ENCODE measurements at places on chromosomes 1 and 21. TPM values are rescaled to one million over a fixed set of nuclear protein-coding genes. Genes with fewer than 3 reads are reported as not detected.

GRCh38 chr1:216750031-216750627, 26.9 kb upstream of the ESRRG start:
- no peaks in the 10 kb centered on the region for H3K36me3 ChIP-seq
- H3K4me3 ChIP-seq: no peak overlapping the region
- H3K4me1 ChIP-seq: no peaks in the 10 kb centered on the region
- no peak for DNase-seq

- no peak overlapping the region for H3K27ac ChIP-seq
- peaks cover 46% of the 10 kb centered on the region for H3K36me3 ChIP-seq
- no peak overlapping the region for H3K4me3 ChIP-seq
- no peak for DNase-seq
- peaks cover 86% of the 10 kb centered on the region for H3K4me1 ChIP-seq
Measured at GRCh38 chr1:223720971-223721591, 8.7 kb downstream of the CAPN2 start.

- no peak overlapping the region for H3K27ac ChIP-seq
- H3K4me3 ChIP-seq: no peak overlapping the region
- H3K4me1 ChIP-seq: no peaks in the 10 kb centered on the region
- H3K27me3 ChIP-seq: no peaks in the 10 kb centered on the region
- H3K36me3 ChIP-seq: no peaks in the 10 kb centered on the region
Measured at GRCh38 chr1:158324395-158324794, 6.9 kb downstream of the CD1B start.

- H3K4me1 ChIP-seq: no peaks in the 10 kb centered on the region
- H3K27ac ChIP-seq: no peak overlapping the region
- no peak overlapping the region for H3K4me3 ChIP-seq
- DNase-seq: no peak
- no peaks in the 10 kb centered on the region for H3K36me3 ChIP-seq
- no peaks in the 10 kb centered on the region for H3K27me3 ChIP-seq
Measured at GRCh38 chr1:195763907-195764374, 844.3 kb downstream of the KCNT2 start.

GRCh38 chr1:154867841-154868605, 2.1 kb downstream of the KCNN3 start:
- DNase-seq: no peak
- peaks cover 21% of the 10 kb centered on the region for H3K4me1 ChIP-seq
- H3K4me3 ChIP-seq: no peak overlapping the region
- peaks cover 24% of the 10 kb centered on the region for H3K27me3 ChIP-seq

DNA sequence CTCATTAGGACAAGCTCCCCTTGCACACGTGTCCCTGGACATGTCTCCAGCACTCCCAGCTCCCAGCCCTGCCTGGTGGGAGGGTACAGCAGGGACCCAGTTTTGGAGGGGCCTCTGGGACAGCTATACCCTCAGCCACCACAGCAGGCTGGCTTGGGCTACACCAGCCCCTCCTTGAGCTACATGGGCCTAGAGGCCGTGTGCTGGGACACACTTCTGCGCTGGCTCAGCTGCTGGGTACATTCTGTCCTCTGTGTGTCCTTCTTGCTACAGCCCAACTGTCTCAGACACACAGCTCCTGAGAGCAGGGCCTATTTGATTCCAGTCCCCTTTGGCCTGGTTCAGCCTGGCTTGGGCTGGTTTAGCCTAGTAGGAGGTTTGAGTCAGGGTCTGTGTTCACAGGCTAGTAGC, 26.7 kb downstream of the DMAP1 start:
- no peaks in the 10 kb centered on the region for H3K27me3 ChIP-seq
- no peaks in the 10 kb centered on the region for H3K4me1 ChIP-seq
- DNase-seq: no peak
- H3K4me3 ChIP-seq: no peak overlapping the region
- no peak overlapping the region for H3K27ac ChIP-seq

DNA sequence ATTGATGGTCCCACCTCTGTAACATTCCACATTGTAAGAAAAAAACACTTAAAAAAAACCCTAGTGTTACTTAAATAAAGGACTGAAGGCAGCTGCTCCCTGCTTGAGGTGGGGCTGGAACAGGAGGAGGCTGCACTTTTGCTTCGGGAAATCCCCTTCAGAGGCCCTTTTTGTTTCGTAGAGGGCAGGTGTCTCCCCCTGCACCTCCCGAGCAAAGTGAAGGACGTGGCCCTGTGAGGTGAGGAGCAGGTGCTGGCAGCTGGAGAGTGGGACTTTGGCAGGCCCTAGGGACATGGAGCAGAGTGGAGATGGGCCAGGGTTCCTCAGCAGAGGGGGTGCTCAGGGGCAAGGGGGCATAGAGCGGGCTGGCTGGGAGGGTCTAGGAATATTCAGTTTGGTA, 33.4 kb upstream of the WNT4 start:
- no peak overlapping the region for H3K27ac ChIP-seq
- no peaks in the 10 kb centered on the region for H3K27me3 ChIP-seq
- H3K4me1 ChIP-seq: no peaks in the 10 kb centered on the region
- no peak overlapping the region for H3K4me3 ChIP-seq
- no peaks in the 10 kb centered on the region for H3K36me3 ChIP-seq

DNA sequence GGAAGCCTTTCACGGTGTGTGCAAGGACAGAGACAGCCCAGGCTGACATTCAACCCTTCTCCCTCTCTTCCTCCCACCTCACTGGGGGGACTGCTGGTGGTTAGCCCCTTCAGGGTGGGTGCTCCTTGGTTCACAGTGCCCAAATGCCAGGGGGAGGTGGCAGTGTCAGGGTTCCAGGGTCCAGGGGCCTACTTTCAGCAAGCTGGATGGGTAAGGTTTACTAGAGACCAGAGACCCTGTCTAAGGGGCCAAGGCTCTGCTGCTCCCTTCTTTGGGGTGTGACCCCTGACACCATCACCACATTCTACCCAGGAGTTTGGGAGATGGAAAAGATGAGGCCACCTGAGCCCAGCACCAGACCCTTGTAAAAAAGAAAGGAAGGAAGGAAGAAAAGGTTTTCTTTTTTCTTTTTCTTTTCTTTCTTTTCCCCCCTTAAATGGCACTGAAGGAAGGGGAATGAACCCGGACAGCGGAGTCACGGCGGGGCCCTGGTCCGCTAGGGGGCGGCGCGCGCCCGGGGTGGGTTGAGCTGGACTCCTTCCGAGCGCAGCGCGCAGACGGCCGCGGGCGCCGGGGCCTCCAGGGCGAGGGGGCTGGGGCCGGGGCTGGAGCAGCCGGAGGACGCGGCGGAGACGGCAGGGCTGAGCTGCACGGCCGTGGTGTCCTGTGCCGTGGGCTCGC, 18.8 kb downstream of the KNCN start:
- no peaks in the 10 kb centered on the region for H3K36me3 ChIP-seq
- H3K27me3 ChIP-seq: no peaks in the 10 kb centered on the region
- H3K4me3 ChIP-seq: no peak overlapping the region
- H3K4me1 ChIP-seq: peaks cover 6% of the 10 kb centered on the region

DNA sequence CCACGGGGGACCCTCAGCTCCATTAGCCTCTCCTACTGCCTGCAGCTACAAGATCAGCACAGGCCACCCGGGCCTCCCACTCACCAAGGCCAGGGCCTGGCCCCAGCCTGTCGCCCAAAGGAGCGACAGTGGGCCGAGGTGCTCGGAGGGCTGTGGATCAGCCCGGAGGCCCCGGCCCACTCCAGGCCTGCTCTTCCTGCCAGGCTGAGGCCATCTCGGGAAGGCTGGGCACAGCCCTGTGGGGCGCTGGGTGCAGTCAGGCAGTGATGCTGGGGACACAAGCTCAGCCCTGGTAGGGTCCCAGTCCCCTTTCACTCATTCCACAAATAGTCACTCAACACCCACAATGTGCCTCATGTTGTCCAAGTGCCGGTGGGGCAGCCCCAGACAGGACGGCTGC, 58.8 kb downstream of the CASZ1 start:
- DNase-seq: no peak
- H3K36me3 ChIP-seq: no peaks in the 10 kb centered on the region
- no peaks in the 10 kb centered on the region for H3K27me3 ChIP-seq
- H3K27ac ChIP-seq: no peak overlapping the region
- no peaks in the 10 kb centered on the region for H3K4me1 ChIP-seq

DNA sequence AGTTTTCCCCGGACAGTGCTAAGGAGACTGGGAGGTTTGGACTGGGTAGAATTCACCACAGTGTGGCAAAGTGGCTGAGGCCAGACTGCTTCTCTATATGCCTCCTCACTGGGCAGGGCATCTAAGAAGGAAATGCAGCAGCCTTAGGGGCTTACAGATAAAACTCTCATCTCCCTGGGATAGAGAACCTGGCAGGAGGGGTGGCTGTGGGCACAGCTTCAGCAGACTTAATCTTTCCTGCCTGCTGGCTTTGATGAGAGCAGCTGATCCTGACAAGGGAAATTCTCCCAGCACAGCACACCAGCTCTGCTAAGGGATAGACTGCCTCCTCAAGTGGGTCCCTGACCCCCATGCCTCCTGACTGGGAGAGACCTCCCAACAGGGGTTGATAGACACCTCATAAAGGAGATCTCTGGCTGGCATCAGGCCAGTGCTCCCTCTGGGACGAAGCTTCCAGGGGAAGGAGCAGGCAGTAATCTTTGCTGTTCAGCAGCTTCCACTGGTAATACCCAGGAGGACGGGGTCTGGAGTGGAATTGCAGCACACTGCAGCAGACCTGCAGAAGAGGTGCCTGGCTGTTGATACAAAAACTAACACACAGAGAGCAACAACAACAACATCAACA, 25.2 kb downstream of the KIFAP3 start:
- H3K36me3 ChIP-seq: no peaks in the 10 kb centered on the region
- no peak overlapping the region for H3K27ac ChIP-seq
- H3K4me3 ChIP-seq: no peak overlapping the region
- H3K4me1 ChIP-seq: no peaks in the 10 kb centered on the region

DNA sequence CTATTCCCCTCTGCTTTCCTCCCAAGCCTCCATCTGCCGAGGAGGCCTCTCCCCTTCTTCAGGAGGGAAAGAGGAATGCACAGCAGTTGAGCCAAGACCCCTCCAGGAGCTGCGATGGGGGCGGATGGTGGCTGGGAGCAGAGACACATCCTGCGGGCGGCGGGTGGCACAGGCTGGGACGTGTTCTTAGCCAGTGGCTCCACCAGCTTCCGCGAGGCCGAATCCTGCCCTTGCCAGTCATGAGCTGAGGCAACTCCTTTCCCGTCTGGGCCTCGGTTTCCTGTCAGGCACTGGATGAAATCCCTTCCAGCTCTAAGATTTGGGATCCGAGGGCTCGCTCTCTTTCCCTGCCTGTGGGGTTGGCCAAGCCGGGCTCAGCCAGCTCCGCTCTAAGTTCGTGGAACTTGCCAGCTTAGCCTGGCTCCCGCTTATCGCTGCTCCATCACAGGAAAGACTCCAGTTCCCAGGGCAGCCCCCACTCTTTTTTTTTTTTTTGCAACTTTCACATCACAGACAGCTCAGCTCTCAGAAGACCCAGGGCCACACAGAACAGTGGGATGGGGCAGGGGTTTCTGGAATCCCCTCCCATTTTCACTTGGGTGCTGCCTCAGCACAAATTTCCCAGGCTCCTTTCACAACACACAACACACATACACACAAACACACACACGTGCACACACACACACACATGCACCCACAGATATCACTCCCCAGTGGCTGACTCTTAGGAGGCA, 506 bp downstream of the MYOM3 start:
- H3K4me1 ChIP-seq: peaks cover 3% of the 10 kb centered on the region
- no peaks in the 10 kb centered on the region for H3K27me3 ChIP-seq
- H3K27ac ChIP-seq: no peak overlapping the region
- no peak overlapping the region for H3K4me3 ChIP-seq
- no peak for DNase-seq
- H3K36me3 ChIP-seq: no peaks in the 10 kb centered on the region

GRCh38 chr1:150613061-150613920, 16.1 kb downstream of the ENSA start:
- DNase-seq: peak; percentile 83
- no peaks in the 10 kb centered on the region for H3K36me3 ChIP-seq

DNA sequence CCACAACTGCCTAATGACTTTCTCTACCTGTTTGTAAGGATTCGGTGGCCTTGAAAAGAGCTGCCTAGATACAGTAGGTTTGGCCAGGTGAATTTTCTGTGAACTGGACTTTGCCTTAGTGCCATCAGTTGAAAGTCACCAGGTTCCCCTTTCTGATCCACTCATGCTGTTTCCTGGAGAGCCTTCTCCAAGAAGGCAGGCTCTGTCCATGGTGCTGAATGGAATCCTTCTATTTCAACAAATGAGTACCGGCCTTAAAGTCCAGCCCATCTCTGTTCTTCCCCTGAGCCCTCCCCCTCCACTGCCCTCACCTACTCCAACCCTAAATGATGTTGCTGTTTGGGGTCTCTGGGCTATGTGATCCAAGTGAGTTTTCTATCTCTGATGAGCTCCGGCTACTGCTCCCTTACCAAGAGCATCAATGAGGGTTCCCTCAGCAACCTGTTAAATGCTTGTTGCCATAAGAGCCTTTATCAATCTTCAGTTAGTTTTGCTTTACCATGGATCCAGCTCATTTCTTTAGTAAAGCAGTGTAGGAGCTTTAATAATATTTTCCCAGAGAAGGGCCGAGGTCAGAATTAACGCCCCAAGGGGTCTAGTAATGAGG, 500.4 kb downstream of the PTPRU start:
- no peaks in the 10 kb centered on the region for H3K27me3 ChIP-seq
- no peak overlapping the region for H3K4me3 ChIP-seq
- DNase-seq: no peak

GRCh38 chr1:204219971-204220616, 6.3 kb upstream of the GOLT1A start:
- no peaks in the 10 kb centered on the region for H3K27me3 ChIP-seq
- H3K27ac ChIP-seq: no peak overlapping the region
- DNase-seq: no peak
- no peaks in the 10 kb centered on the region for H3K36me3 ChIP-seq
- no peak overlapping the region for H3K4me3 ChIP-seq

GRCh38 chr21:35489389-35489980, 440.4 kb upstream of the RUNX1 start:
- no peak overlapping the region for H3K27ac ChIP-seq
- no peak for DNase-seq
- no peaks in the 10 kb centered on the region for H3K27me3 ChIP-seq
- no peaks in the 10 kb centered on the region for H3K36me3 ChIP-seq
- H3K4me1 ChIP-seq: no peaks in the 10 kb centered on the region

DNA sequence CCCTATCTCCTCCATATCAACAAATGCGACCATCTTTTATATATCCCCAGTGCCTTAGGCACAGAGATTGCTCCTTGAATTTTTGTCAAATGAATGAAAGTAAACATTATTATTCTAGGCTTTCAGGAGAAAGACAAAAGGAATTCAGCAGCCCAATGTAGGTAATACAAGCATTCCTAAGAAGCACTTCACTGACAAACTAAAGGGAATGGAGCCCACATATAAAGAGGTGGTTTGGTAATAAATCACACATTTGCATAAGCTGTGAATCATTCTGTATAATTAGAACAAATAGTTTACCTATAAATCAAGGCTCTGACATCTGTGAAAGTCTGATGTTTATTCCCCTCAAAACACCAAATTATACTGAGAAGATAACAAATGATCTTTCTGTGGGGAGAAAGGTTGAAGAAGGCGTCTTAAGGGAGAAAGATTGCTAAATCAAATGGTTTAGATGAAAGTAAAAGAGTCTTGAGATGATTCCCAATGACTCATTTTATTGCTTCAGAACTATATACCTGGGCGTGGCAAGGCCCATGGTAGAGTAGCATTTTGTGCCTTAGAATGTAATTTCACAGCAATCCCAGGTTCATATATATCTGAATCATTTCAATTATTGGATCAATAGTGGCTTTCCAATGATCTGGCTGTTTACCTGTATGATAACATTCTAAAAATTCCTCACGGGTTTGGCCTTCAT, 558.1 kb downstream of the AGBL4 start:
- DNase-seq: no peak
- H3K4me3 ChIP-seq: no peak overlapping the region
- H3K27me3 ChIP-seq: no peaks in the 10 kb centered on the region
- no peaks in the 10 kb centered on the region for H3K36me3 ChIP-seq
- H3K4me1 ChIP-seq: no peaks in the 10 kb centered on the region

BTG3 gene
- total RNA-seq: 19.2 TPM

RAB3B gene
- total RNA-seq: 0.06 TPM

ADPRS gene
- 28.6 TPM for total RNA-seq

FCER1G gene
- total RNA-seq: 9.9 TPM

IARS2 gene
- 48.5 TPM for total RNA-seq

ATP1A4 gene
- not detected for total RNA-seq

HSPB7 gene
- total RNA-seq: not detected

STUM gene
- total RNA-seq: not detected

VWA5B1 gene
- 0.17 TPM for total RNA-seq

All from CD4-positive, alpha-beta memory T cell (primary cell).